ENCODE measurements at places on chromosomes 16 and 17.

- no peak for DNase-seq
Observed at GRCh38 chr17:77462090-77462489, 321.3 kb downstream of the SEC14L1 start.

- no peak for DNase-seq
Observed at GRCh38 chr17:1007310-1008007, 10.5 kb downstream of the TIMM22 start.

DNA sequence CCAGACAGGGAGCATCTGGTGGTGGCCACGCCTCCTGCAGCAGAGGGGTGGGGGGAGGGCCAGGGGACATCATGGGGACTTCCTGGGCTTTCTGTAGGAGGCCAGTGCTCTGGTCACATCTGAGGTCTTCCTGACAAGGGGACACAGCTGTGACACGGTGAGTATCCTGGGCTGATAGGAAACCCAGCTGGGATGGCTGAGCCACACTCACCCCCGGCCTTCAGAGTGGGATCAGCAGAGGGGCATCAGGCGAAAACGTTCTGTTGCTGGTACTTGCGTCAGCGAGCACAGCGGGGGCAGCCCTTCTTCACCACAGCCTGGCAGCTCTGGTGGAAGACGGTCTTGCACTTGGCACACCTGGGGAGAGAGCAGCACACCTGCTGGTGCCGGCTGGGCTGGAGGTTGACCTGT lies 122.9 kb upstream of the SMURF2 start:
- no peak for DNase-seq

GRCh38 chr16:78957317-78958100 lies 643.0 kb downstream of the MAF start:
- DNase-seq: no peak

- no peak for DNase-seq
Observed at GRCh38 chr16:1812732-1813163, 13.9 kb downstream of the HAGH start.

DNA sequence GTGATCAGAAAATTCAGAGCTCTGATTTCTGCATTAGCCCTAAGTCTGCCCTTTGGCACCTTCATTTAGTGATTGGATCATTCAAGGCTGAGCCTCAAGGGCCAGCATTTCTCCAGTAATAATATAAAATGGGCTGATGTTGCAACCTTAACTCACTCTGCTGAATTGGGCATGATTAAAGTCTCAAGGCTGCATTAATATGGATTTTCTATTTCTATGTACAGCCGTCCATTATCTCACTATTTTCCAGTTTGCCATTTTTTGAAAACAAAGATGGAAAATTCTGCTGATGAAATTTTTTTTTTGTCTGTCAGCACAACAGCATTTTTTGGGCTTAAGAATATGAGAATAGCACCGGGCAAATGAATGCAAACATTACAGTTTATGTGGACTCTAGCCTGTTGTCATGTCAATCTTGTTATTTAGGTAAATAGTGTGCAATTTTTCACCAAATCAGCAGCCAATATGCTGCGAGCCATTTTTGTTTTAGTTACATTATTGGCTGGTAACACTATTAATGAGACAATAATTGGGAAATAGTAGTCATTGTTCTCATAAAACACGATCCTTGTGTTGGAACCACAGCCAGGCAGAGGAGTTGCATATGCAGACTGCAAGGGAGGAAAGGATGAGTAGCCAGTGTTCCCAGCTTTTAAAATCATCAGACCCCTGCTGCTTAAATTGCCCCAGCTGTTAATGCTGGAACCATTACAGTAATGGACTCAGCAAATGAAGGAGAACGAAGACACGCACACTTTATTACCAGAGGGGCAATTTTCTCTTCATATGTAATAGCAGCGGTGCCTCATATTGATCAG lies 10.5 kb downstream of the FTO start:
- DNase-seq: no peak
